ENCODE measurements at places on chromosomes 5 and 9.

DNA sequence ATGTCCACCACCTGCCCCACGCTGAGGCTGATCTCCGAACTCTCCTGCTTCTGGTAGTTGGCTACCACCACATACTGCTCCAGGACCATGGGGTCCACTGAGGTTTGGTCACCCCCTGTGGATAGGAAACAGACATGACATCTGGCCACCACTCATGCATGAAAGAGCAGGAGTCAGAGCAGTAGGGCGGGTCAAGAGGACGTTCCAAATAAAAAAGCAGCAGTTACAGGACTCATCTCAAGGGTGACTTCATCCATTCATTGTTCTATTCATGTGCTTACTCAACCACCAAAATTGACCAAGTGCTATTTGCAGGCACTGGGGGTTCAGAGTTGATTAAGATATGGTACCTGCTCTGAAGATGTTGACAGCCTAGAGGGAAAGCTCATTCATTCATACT lies 79.2 kb upstream of the UBTD2 start:
- no peak for DNase-seq

GRCh38 chr5:115190388-115190787 lies 20.7 kb upstream of the TRIM36 start:
- no peak for DNase-seq

GRCh38 chr5:135019314-135019713 lies 14.7 kb downstream of the PITX1 start:
- no peak for DNase-seq

- no peak for DNase-seq
Observed at GRCh38 chr5:30113542-30113941, 1079.9 kb upstream of the CDH6 start.

DNA sequence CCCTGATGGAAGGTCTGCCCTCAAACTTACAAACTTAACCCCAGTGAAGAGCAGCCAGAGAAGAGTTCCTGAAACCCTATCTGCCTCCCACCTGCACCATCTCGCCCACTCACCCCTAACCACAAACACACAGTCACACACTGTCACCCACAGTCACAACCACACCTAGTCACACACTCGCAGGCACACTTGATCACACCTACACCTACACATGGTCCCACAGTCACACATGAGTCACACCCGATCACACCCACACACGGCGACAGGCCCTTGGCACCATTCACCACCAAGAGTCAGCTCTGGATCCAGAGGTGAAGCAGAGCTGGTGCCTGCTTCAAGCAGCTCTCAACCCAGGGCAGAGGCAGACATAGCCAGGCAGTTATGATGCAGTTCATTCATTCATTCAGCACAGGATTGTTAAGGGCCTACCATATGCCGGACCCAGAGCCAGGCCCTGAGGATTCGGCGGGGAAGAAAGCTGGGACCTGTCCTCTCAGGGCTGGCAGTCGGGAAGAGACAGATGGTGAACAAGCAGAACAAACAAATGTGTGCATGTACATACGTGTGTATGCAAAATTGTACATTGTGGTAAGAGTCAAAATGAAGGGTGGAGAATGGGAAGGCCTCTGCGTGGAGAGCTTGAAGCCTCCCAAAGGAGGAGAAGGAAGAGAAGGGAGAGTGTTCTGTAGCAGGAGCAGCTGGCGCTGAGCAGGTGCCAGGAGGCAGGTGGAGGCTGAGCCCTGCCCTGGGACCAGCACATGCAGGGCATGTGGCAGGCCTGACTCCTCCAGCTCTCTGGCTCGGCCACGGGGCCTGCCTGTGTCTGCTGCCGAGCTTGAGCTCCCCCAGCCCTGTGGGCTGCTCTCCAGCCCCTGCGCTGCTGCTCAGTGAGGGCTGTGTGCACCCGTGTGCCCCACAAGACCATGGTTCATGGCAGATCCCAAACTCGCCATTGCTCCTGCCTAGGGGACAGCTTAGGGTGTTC lies 6.4 kb downstream of the TSPAN17 start:
- DNase-seq = no peak

- DNase-seq = no peak
Observed at GRCh38 chr5:74956278-74956677, 90.1 kb upstream of the FAM169A start.

DNA sequence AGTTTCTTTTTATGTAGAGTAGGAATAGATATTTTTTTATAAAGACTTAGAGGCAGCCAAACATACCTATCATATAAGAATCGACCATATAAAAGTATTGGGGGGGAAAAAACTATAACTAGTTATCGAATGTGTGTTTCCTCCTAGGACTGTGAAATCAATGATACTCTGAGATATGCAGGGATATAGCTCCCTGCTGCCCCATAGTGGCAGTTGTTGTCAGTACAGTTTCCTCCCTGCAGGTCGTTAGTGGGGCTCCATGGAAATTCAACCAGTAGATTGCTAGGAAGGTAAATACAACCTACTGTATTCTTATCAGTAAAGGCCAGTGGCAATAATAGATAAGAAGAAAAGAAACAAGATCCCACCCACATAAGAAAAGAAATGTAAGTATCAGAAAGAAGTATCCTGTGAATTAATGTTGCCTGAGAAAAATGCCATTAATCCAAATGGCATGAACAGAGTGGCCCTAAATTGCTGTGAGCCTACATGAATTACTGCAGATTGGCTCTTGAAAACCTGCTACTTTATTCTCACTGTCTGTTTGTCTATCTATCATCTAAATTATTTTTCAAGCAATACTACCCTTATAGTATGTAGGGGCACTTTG lies 136.9 kb upstream of the FBN2 start:
- DNase-seq = no peak

- DNase-seq = no peak
Observed at GRCh38 chr9:2255128-2255527, 240.0 kb downstream of the SMARCA2 start.

DNA sequence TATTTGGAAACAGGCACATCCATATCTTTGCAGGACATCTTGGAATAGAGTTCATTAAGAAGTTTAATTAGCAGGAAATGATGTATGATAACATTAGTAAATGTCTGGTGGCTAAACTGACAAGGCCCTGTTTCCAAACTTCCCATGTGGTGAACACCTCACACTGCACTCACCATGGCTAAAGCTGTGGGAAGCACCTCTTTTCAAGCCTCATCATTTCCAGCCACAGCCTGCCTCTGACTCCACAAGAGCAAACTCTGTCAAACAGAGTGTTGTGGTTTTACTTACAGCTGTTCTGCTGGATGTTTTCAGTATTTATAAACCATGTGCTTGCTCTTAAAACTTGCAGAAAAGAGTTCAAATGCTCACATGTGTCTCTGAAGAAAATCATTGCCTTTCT lies 14.9 kb upstream of the NDUFB6 start:
- no peak for DNase-seq

DNA sequence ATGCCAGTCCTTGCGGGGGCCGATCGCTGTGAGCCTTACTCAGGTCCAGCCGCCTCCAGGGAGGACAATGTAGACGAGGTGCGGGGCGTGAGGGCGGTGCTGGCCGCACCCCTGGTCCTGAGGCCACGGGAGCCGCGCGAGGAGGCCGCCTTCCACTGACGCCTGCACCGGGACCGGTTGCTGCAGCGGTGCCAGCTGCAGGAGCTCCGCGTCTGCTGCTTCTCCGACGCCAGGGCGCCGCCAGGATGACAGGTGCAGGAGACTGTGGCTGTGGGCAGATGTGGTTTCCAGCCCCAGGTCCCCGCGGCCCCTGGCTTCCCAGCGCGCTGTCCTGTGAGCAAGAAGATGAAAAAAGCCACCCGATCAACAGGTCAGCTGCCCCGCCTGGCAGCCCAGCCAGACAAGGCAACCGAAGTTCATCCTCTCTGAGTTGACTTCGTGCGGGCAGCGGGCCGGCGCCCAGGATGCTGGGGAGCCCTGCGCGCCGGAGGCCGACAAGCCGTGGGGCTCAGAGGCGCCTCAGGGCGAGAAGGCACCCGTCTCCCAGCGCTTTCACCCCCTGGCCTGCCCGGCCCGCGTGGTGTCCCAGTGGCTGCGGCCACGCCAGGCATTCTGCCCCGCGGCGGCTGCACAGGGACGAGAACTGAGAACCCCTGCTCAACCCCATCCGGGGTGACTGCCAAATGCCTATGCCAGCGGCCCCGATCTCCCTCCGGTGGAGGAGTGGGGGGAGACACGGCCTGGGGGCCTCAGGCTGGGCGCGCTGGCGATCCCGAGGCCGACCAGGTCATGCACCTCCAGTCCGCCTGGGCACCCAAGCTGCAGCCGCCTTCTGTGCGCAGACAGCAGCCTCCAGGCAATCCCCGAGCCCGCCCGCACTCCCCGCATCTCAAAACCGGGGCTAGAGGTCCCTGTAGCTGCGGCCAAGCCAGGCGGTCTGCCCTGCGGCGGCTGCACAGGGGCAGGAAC lies 43.4 kb upstream of the BICD2 start:
- peak; percentile 16 for DNase-seq

Data from T-helper 2 cell (primary cell).